ENCODE measurements at places on chromosomes 5 and 9.
A peak's percentile ranks its signal among the peaks of the same experiment; 100 is the strongest.

- no peak for ATAC-seq
These were observed 393.4 kb downstream of the CTNND2 start for GRCh38 chr5:11510889-11511288.

GRCh38 chr5:128551476-128551875 is 13.4 kb upstream of the FBN2 start:
- no peak for ATAC-seq

DNA sequence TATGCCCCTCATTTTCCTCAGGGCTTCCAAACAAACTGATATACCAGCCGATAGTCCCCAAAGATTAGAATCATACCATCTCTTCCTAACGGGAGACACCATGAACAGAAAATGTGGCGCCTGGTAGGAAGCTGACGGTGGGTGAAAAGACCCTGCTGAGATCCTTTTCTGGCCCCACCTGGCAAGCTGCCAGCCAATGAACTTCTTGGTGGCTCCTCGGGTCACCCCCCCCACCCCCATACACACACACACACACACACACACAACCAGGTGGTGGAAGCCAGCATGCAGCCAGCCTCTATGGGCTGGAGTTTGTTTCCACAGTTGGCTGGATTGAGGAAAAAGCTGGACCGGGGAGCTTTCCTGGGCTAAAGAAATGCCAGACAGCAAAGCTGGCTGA is 4.8 kb upstream of the CCIN start:
- ATAC-seq: no peak

GRCh38 chr5:59683311-59683710 is 210.2 kb downstream of the PDE4D start:
- ATAC-seq: no peak

DNA sequence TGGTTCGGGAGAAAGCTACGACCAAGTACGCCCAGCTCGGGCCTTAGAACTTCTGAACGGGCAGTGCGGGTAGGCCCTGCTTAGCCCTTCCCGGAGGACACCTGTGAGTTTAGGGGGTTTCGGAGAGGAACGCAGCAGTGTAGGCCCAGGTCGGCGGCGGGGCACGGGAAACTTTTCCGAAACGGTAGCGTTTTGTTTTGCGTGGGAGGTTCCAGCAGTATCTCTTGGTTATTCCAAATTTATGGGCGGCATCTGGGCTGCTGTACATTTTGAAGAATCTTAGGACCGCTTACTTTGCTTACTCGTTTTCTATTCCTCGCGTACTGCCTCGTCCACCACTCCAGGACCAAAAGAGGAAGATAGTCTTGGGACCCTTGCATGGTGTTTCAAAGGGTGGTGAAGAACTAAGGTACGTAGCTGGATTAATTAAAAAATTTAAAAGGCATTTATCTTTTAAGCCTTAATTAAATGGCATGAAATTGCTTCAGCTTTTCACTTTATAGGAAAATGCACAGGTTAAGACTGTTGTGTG is 492 bp downstream of the TENT2 start:
- ATAC-seq: peak; percentile 62

- no peak for ATAC-seq
These were observed 71.1 kb downstream of the CFAP95 start for GRCh38 chr9:69891696-69892095.

GRCh38 chr9:121662359-121662758 is 10.9 kb downstream of the DAB2IP start:
- no peak for ATAC-seq

DNA sequence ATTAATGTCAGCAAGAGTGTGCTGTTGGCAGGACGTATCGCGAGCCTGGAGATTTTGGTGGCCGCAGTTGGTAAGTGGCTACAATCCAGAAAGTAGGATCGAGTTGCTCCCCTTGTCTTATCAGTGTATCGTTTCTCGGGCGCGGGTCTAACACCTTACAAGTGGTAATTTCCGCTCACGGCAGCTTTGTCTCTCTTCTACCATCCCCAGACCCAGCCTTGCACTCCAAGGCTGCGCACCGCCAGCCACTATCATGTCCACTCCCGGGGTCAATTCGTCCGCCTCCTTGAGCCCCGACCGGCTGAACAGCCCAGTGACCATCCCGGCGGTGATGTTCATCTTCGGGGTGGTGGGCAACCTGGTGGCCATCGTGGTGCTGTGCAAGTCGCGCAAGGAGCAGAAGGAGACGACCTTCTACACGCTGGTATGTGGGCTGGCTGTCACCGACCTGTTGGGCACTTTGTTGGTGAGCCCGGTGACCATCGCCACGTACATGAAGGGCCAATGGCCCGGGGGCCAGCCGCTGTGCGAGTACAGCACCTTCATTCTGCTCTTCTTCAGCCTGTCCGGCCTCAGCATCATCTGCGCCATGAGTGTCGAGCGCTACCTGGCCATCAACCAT is 1.1 kb downstream of the PTGER4 start:
- no peak for ATAC-seq

GRCh38 chr5:89106480-89106879 is 223.5 kb upstream of the MEF2C start:
- no peak for ATAC-seq

- ATAC-seq: no peak
These were observed 11.7 kb upstream of the IFNA5 start for GRCh38 chr9:21316860-21317259.

GRCh38 chr9:76032038-76032796 is 141.7 kb downstream of the PCSK5 start:
- ATAC-seq: no peak

DNA sequence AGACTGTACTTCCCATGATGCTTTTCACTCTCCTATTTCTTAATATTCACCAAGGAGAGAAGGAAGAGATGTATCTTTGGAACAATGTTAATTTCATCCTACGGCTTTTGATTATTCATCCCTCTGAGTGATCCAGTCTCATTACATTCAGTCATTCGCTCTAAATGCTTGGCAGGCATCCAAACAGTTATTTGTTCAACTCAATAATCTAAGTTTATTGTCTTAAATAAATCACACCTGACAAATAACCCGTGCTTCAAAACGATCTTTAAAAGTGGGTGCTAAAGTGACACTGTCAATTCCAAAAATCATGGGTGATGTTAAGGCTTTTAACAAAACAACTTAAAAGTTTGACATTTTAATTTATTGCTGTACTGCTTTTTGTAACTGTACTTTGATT is 233.1 kb downstream of the RASEF start:
- ATAC-seq: no peak

DNA sequence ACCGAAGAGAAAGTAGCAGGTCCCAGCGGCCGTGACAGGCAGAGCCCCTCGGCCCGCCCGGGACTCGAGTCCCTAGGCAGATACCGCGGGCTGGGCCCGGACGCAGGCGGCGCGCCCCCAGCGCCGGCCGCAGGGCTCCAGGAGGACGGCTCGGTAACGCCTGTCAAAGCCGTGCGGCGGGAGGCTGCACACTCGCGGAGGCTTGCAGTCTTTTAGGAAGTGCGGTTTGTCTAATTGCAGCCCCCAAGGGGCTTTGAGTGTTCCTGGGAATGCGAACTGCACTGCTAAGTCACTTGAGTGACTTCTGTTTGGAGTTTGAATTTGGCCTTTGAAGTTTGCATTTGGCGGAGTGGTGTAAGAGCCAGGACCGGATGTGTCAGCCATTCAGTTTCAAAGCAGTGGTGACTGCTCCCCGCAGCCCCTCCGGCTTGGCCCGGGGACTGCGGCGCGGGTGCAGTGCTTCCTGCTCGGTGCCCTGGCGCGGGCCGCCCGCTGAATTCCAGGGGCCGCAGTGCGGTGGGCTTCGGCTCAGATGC is 1.3 kb downstream of the MAP3K1 start:
- peak; percentile 66 for ATAC-seq

DNA sequence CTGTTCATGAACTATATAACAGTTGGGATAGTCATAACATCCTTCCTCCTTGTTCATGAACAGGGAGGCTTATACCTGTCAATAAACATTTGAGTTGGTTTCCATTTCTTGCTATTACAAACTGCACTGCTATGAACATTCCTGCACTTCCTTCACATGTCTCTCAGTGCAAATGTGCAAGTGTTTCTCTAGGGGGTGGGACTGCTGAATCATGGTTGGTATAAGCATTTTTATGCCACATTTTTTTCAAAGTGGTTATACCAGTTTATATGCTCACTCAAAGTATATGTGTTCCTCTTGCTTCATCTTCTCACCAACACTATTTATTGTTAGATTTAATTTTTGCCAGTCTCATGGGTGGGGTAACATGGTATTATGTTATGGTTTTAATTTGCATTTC is 25.8 kb upstream of the TPD52L3 start:
- ATAC-seq: no peak

DNA sequence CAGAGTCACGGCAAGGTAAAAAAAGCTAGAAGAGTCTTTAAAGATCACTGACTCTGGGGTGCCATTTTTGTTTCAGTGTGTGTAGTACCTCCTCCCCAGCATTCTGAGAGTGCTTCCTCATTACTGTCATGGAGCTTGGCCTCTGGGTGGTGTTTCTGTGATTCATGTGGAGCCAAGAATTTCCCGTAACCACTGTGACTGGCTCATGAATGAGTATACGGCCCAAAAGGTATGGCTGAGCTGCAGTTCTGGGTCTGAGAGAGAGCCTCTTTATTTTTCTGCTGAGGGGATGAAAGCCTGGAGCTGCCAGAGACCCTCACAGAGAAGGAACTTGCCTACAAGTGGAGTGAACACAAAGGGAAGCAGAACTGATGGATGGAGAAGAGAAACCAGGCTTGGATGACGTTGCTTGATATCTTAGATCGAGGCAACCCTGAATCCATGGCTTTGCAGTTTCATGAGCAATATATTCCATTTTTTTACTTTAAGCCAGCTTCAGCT is 85.6 kb downstream of the PTTG1 start:
- peak; percentile 90 for ATAC-seq

GRCh38 chr9:133114886-133115603 is 6.0 kb downstream of the RALGDS start:
- no peak for ATAC-seq

DNA sequence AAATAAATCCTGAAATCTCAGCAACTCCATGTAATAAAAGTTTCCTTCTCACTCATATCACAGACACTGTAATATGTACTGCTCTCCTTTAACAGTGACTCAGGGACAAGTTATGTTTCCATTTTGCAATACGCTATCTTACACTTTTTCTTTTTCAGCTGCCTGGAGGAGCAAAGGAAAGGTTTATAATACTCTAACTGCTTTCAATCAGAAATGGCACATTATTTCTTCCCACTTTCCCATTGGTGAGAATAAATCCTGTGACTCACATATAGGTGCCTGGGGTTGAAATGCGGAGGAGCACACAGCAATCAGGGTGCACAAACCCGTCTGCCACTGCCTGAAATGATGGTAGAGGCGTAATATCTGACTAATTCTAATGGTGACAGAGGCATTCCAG is 186.6 kb downstream of the HINT1 start:
- ATAC-seq: no peak

GRCh38 chr9:5450359-5451091 is at the start of gene CD274:
Gene CD274, plus strand, starts transcription at chr9:5450542. Its CDS starts 5,572 bp downstream, at chr9:5456114.
- peak; percentile 71 for ATAC-seq
